RPMI7951 (cell line): ENCODE measurements at places on chromosomes 11 and 22. TPM values are rescaled to one million over a fixed set of nuclear protein-coding genes. Genes with fewer than 3 reads are reported as not detected.

Gene LYVE1
- 0.36 TPM in 1 of 2 replicates, not detected in the other for total RNA-seq

Gene MS4A12
- total RNA-seq, result not detected in 2 replicates

Gene MAPK8IP2
- under 0.01 and 0.39 TPM in 2 replicates for total RNA-seq

Gene SYCE3
- total RNA-seq, result not detected in 2 replicates

Gene IMMP1L
- 98.1 and 130 TPM in 2 replicates for total RNA-seq

Gene MMP10
- total RNA-seq, result 0.20 and 0.24 TPM in 2 replicates

Gene OR52I2
- total RNA-seq, result not detected in 2 replicates

Gene MRGPRX3
- total RNA-seq, result not detected in 2 replicates

Gene CARD18
- total RNA-seq, result not detected in 2 replicates

Gene TREH
- total RNA-seq, result not detected in 2 replicates

Gene MFRP
- total RNA-seq, result not detected in 2 replicates

Gene HBE1
- total RNA-seq, result 4.6 and 6.4 TPM in 2 replicates

Gene GLYAT
- total RNA-seq, result 0.60 TPM in 1 of 2 replicates, not detected in the other

Gene KRTAP5-9
- total RNA-seq, result not detected in 2 replicates

Gene NXPE4
- total RNA-seq, result not detected in 2 replicates

Gene SLC25A22
- total RNA-seq, result 9.5 and 12.7 TPM in 2 replicates

Gene MS4A6E
- total RNA-seq, result not detected in 2 replicates

Gene FLRT1
- under 0.01 TPM in 2 replicates for total RNA-seq

Gene PHLDA2
- total RNA-seq, result 26.9 and 28.0 TPM in 2 replicates

Gene ADM
- total RNA-seq, result 102 and 123 TPM in 2 replicates

Gene CBLIF
- total RNA-seq, result not detected in 2 replicates

Gene KRTAP5-10
- total RNA-seq, result not detected in 2 replicates

Gene TNNI2
- 0.48 TPM in 1 of 2 replicates, not detected in the other for total RNA-seq

Gene PDE2A
- total RNA-seq, result 0.12 and 2.3 TPM in 2 replicates

Gene HMOX1
- total RNA-seq, result 22.6 and 25.4 TPM in 2 replicates

Gene ARHGEF17
- total RNA-seq, result 9.1 and 9.4 TPM in 2 replicates

Gene CASP5
- total RNA-seq, result not detected in 2 replicates

Gene MMP1
- 21.2 and 25.4 TPM in 2 replicates for total RNA-seq

Gene TRPC6
- total RNA-seq, result 0.36 and 1.1 TPM in 2 replicates

Gene TMEM191B
- total RNA-seq, result not detected in 2 replicates

Gene FOLH1
- total RNA-seq, result 0.24 and 0.49 TPM in 2 replicates

Gene ATG2A
- total RNA-seq, result 6.6 and 7.2 TPM in 2 replicates

Gene GLYATL1B
- total RNA-seq, result not detected in 2 replicates

Gene NXPE1
- total RNA-seq, result not detected in 2 replicates

Gene PRG3
- not detected in 2 replicates for total RNA-seq

Gene CAVIN3
- total RNA-seq, result 200 and 367 TPM in 2 replicates

Gene PATZ1
- total RNA-seq, result 4.4 and 5.2 TPM in 2 replicates

Gene MYEOV
- 8.3 and 9.5 TPM in 2 replicates for total RNA-seq
